ENCODE measurements at places on chromosomes 7 and 10.

GRCh38 chr10:30823651-30824050, 194.1 kb upstream of the LYZL2 start:
- H3K4me3 ChIP-seq = no peak overlapping the region
- H3K27me3 ChIP-seq = no peaks in the 10 kb centered on the region
- no peaks in the 10 kb centered on the region for H3K36me3 ChIP-seq

DNA sequence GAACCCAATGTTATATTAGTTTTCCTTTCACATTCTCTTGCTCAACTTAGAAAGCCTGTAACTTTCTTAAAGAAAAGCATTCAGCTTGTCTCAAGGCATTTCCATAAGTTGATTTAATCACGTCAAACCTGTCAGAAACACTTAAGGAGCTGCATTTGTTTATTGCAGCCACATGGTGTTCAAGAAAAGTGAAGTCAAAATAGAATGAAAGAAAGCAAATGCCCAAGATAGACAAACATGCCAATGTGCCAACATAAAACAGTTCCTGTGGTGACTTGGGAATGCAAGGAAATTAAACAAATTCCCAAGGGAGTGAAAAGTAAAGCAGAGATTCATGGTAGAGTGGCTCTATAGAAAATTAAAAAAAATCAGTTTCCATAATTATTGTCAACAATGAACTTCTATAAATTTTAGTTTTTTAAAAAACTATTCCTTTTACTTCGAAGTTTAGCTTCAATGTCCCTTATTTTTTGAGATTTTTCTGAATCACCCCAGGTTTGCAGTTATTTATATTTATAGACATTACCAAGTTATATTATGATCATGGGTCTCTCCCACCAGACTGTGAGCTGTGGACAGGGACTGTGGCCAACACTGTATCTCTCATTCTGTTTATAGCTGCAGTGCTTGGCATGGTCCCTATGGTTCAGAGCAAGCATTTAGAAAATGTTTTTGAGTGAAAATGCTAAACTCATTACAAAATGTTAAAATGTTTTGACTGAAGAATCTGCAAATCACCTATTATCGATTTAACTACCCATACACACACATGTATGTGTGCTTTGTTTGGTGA, 887.4 kb downstream of the REEP3 start:
- no peak overlapping the region for H3K27ac ChIP-seq
- no peak for DNase-seq
- H3K4me3 ChIP-seq = no peak overlapping the region
- no peaks in the 10 kb centered on the region for H3K27me3 ChIP-seq

- no peak for DNase-seq
- no peak overlapping the region for H3K27ac ChIP-seq
- H3K4me1 ChIP-seq = no peaks in the 10 kb centered on the region
- peaks cover 35% of the 10 kb centered on the region for H3K27me3 ChIP-seq
Measured at GRCh38 chr10:127619546-127620325, 70.6 kb downstream of the NPS start.

- DNase-seq = no peak
- no peaks in the 10 kb centered on the region for H3K27me3 ChIP-seq
- H3K4me3 ChIP-seq = no peak overlapping the region
- H3K36me3 ChIP-seq = no peaks in the 10 kb centered on the region
Measured at GRCh38 chr10:8617792-8618191, 563.3 kb downstream of the GATA3 start.

- H3K27ac ChIP-seq = no peak overlapping the region
- DNase-seq = no peak
- H3K36me3 ChIP-seq = peaks cover 49% of the 10 kb centered on the region
- no peaks in the 10 kb centered on the region for H3K27me3 ChIP-seq
- no peak overlapping the region for H3K4me3 ChIP-seq
Measured at GRCh38 chr10:118332236-118332635, 9.9 kb downstream of the FAM204A start.

DNA sequence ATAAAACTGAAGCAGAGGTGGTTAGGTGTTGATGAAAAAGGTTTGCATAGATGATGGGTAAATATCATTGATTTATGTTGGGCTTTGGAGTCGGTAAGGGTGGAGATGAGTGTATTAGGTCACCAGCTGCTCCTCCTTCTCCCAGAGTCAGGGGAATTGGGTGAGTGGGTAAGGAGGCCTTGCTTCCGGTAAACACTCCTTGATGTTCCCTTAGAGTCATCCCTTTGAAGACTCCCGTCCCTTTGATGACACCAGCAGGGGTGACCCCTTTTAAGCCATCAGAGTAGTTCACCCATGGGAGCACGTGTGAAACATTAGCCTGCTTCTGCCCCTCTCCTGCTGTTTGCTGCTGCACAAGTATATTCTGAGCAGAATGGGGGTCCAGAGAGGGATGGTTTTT, 92.2 kb upstream of the DKK1 start:
- no peaks in the 10 kb centered on the region for H3K27me3 ChIP-seq
- peaks cover 5% of the 10 kb centered on the region for H3K4me1 ChIP-seq
- H3K4me3 ChIP-seq = no peak overlapping the region
- H3K27ac ChIP-seq = no peak overlapping the region
- DNase-seq = no peak
